ENCODE measurements at places on chromosomes 7 and 10. TPM values are rescaled to one million over a fixed set of nuclear protein-coding genes. Genes with fewer than 3 reads are reported as not detected.

GRCh38 chr10:74078037-74078436, 72.6 kb downstream of the AP3M1 start:
- no peak for DNase-seq

DNA sequence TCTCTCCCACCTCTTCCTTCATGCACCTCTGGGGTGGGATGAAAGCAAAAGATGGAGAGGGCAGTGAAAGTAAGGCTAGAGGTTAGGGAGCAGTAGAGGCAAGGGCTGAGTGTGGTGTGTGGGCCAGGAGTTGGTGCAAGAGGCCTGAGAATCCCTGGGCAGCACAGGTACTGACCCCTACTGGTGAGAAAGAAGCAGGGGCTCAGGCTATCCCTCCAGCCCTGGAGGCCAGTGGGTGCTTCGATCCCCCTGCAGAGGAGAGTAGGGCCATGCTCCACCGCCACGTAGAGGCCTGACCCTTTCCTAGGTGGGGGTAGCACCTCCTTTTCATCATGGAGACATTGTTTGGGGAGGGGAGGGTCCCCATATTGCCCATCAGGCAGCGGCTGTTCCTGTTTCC, 9.8 kb downstream of the CDHR1 start:
- peak; percentile 89 for DNase-seq

GRCh38 chr10:126734015-126734414, 63.5 kb upstream of the C10orf90 start:
- no peak for DNase-seq

Gene TMEM26
- 0.04 TPM for total RNA-seq

Gene IL2RA
- total RNA-seq, result not detected

Gene PRRT4
- 0.14 TPM for total RNA-seq

Measured in H7 (cell line).